ENCODE measurements at places on chromosomes 16 and 17. TPM values are rescaled to one million over a fixed set of nuclear protein-coding genes. Genes with fewer than 3 reads are reported as not detected.

- peak; percentile 16 for DNase-seq
These were observed 58.1 kb downstream of the CYB5B start for GRCh38 chr16:69482410-69482991.

- no peak for DNase-seq
These were observed 325.9 kb downstream of the ZFHX3 start for GRCh38 chr16:72721981-72722380.

Gene SHBG
- not detected for total RNA-seq

Gene TBC1D3H
- not detected for total RNA-seq

Gene ABCA9
- total RNA-seq = 31.5 TPM

Gene SGCA
- total RNA-seq = 95.5 TPM

Gene COQ7
- 15.4 TPM for total RNA-seq

Data from thoracic aorta (tissue), 2 donors.